Mesothelial cell of epicardium (in vitro differentiated cells): ENCODE measurements at places on chromosomes 6 and 20.

DNA sequence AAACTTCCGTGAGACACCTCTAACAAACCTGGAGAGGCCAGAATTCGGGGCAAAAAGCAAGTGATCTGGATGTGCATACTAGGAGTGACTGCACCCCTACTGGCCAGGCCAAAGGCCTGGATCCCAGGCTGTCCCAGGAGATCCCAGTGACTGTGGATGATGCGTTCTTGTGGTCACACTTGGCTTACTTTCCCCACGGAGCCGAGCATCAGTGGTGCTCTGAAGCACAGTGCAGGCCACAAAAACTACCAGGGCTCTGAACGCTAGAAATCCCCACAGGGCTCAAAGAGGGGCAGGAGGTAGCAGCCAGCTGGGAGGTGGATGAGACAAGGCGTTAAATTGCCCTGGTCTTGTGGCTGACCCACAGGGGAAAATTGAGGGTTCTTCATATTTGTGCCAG, 7.1 kb downstream of the TRIM26 start:
- no peak overlapping the region for H3K27ac ChIP-seq
- peaks cover 8% of the 10 kb centered on the region for H3K36me3 ChIP-seq
- DNase-seq = no peak
- no peaks in the 10 kb centered on the region for H3K27me3 ChIP-seq

GRCh38 chr6:90179190-90180169, 117.2 kb downstream of the BACH2 start:
- DNase-seq = no peak
- no peaks in the 10 kb centered on the region for H3K27me3 ChIP-seq
- no peak overlapping the region for H3K4me3 ChIP-seq
- H3K36me3 ChIP-seq = peaks cover 4% of the 10 kb centered on the region

- H3K4me1 ChIP-seq = peaks cover 41% of the 10 kb centered on the region
- no peaks in the 10 kb centered on the region for H3K27me3 ChIP-seq
- H3K36me3 ChIP-seq = peaks cover 13% of the 10 kb centered on the region
- peak overlapping the region; percentile 98 for H3K4me3 ChIP-seq
- DNase-seq = no peak
- peak overlapping the region; percentile 100 for H3K27ac ChIP-seq
Observed at GRCh38 chr20:31604567-31605030, 490 bp upstream of the ID1 start.

GRCh38 chr6:11426571-11426970, 111.0 kb upstream of the TMEM170B start:
- DNase-seq = no peak
- no peak overlapping the region for H3K27ac ChIP-seq

DNA sequence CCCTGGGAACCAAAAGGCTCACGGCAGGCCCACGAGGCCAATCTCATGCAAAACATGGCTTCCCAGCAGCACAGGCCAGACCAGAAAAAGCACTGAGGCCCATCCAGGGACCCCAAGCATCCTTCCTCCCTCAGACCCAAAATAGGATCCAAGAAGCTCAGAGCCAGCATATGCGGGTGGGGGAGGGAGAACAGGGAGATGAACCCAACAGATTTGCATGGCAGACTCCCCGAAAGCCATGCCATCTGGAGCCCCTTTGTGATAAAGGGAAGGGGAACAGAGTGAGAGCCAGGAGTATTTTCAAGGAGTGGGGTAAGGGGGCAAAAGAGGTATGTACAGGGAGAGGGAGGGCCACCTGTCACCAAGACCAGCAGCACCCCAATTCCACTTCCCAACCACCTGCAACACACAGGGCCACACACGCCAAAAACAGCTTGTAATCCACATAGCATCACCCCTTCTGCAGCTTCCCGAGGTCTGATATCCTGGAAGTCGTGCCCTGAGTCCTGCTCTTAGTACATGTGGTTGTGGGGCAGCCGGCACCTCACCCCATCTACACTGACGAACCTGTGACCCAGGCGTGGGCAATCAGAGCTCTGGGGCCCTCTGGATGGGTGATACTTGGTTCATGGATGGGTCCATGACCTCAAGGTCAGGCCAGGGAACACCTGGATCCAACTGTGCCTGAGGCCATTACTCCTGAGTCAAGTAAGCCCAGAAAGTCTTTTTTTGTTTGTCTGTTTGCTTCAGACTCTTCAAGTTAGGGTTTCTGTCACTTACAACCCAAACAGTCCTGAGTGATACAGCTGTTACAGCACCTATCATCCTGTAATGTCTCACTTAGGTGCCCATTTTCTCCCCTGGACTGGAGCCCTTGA, 24.4 kb downstream of the PREX1 start:
- peaks cover 2% of the 10 kb centered on the region for H3K36me3 ChIP-seq
- no peak for DNase-seq
- H3K27me3 ChIP-seq = no peaks in the 10 kb centered on the region
- no peaks in the 10 kb centered on the region for H3K4me1 ChIP-seq
- H3K27ac ChIP-seq = no peak overlapping the region
